ENCODE measurements at places on chromosomes 16 and 17.
A peak's percentile ranks its signal among the peaks of the same experiment; 100 is the strongest.

GRCh38 chr16:57706717-57707116 lies 12.1 kb downstream of the DRC7 start:
- DNase-seq = no peak

- DNase-seq = no peak
These were observed at the start of gene FAM83G for GRCh38 chr17:19004421-19005136. Gene FAM83G, minus strand, starts transcription at chr17:19004764. Its CDS starts 723 bp downstream, at chr17:19004041.

DNA sequence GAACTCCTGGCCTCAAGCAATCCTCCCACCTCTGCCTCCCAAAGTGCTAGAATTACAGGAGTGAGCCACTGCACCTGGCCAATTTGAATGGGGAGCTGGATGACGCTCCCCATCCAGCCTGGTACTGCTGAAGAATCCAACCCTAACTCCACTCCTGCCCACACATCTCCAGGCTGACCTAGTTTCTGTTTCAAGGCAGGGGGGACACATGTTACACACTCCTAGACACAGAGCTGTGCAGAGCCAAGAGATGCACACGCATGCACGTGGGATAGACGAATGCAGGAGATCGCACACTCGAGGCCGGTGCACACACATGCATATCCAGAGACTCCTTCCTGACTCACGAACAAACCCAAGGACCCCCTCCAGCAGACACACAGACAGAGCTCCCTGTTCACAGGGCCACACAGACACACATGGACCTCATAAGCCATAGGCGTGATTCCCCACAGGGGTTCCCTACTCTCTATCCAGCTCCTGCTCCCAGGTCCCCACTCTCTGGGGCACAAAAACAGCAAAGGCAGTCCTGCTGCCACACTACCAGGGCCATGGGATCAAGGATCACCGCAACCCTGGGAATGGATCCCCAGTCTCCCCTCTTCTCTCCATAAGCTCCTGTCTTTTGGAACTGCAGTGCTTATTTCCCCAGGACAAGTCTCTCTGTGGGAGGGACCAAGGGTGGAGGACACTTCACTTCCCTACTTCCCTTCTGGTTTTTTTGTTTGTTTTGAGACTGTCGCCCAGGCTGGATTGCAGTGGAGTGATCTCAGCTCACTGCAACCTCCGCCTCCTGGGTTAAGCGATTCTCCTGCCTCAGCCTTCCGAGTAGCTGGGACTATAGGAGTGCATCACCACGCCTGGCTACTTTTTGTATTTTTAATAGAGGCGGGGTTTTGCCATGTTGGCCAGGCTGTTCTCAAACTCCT lies 14.4 kb downstream of the EPOP start:
- DNase-seq = no peak

DNA sequence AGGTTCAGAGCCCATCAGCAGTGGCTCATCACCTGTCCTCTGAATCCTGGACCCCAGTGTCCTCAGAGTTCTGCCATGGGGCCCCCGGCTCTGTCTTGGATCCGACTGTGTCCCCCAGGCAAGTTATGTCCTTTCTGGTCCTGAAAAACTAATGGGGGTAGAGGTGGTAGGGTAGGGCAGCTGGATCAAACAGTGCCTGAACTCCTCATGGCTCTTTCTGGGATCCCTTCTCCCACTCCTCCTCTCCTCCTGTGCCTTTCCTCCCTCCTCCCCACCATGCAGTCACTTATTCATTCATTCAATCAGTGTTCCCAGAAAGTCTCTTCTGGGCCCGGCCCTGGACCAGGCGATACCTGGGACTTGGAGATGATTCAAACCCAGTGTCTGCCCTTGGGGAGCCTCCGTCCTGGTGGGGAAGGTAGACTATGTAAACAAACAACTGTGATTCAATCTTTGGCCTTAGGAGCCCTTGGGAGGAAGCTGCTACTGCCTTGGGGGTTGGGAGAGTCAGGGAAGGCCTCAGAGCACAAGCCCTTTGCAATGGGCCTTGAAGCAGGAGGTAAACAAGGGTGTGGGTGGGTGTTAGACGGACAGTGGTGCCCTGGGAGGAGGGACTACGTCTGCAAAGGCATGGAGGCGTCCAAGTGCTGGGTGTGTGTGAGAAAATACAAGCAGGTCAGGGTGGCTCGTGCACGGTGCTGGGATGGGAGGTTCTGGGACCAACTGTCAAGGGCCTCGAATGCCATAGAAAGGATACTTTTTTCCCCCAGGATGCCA lies 6.4 kb upstream of the FAM83G start:
- no peak for DNase-seq

GRCh38 chr17:40956401-40957254 lies 10.1 kb downstream of the KRT39 start:
- peak; percentile 98 for DNase-seq

DNA sequence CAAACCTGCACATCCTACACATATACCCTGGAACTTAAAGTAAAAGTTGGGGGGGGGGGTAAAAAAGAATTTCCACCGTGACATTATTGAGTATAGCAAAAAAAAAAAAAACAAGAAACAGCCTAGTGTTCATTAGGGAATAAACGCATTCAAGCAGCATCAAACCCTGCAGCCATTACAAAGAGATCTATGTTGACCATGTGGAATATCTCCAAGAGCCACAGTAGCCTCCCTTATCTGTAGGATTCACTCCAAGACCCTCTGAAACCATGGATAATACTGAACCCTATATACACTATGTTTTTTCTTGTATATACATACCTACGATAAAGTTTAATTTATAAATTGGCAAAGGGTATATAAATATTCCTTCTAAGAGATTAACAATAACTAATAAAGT lies 5.6 kb upstream of the BIRC5 start:
- DNase-seq = no peak

DNA sequence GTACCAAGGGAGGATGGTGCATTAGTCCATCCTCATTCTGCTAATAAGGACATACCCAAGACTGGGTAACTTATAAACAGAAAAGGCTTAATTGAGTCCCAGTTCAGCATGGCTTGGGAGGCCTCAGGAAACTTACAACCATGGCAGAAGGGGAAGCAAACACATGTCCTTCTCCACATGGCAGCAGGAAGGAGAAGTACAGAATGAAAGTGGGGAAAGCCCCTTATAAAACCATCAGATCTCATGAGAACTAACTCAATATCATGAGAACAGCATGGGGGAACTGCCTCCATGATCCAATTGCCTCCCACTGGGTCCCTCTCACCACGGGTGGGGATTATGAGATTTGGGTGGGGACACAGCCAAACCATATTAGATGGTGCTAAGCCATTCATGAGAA lies 84.5 kb downstream of the SEC14L1 start:
- DNase-seq = no peak
